ENCODE measurements at places on chromosomes 6 and 20. TPM values are rescaled to one million over a fixed set of nuclear protein-coding genes. Genes with fewer than 3 reads are reported as not detected.

The LHFPL5 gene
- total RNA-seq: not detected

The HLA-DRA gene
- total RNA-seq: 0.62 TPM

The CRISP2 gene
- not detected for total RNA-seq

The MYT1 gene
- total RNA-seq: not detected

The UNC5CL gene
- total RNA-seq: 1.8 TPM

The CST7 gene
- total RNA-seq: not detected

The GJA10 gene
- total RNA-seq: not detected

The RAE1 gene
- 53.8 TPM for total RNA-seq

The SNRPB gene
- total RNA-seq: 546 TPM

The MCCD1 gene
- not detected for total RNA-seq

The TDRD6 gene
- total RNA-seq: 0.08 TPM

The CCDC170 gene
- total RNA-seq: 0.14 TPM

The MUC22 gene
- total RNA-seq: not detected

The SLC22A1 gene
- total RNA-seq: 0.14 TPM

The ADA gene
- total RNA-seq: 18.1 TPM

The MLN gene
- total RNA-seq: not detected

The HLA-DQA1 gene
- 0.21 TPM for total RNA-seq

The LINC00237 gene
- total RNA-seq: not detected

The TPBG gene
- 54.1 TPM for total RNA-seq

The BPIFA1 gene
- not detected for total RNA-seq

The PTCHD4 gene
- total RNA-seq: 3.4 TPM

The LST1 gene
- total RNA-seq: 0.42 TPM

The PCK1 gene
- not detected for total RNA-seq

The FRMD1 gene
- not detected for total RNA-seq
